M059J (cell line): ENCODE measurements at places on chromosomes 12 and 14.

DNA sequence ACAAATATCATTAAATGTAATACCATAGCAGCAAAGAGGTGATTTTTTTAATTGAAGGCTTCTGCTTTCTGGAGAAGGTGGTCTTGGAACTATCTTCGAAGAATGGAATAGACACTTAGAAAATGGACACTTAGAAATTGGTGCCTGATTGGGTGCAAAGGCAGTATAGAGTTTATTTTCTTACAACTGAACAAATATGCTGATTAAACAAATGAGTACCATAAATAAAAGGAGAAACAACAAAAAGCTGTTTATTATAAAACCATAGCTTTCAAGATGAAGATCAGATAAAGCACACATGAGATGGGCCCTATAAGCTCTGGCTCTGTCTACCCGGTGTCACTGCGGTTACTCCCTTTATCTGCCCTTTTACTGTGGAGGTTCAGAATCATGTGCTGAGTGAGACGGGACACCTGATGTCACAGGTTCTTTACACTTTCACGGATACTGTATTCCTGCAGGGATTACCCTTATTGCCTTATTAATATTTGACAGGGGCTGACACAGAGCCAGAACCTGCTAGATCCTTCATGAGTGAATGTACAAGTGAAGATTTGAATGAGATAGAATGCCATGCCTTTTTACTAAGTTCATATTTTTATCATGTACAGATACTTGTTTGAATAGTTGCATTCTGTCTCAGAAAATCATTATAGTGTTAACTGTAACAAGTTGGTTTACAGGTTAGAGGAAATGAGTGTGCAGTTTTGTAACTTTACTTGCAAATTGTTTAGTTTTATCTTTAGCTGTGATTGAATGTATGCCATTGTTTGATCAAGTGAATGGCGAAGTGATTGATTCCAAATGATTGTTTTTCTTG lies 477.5 kb upstream of the RGS6 start:
- no peak for DNase-seq

- no peak for DNase-seq
Observed at GRCh38 chr14:94521375-94522114, 12.3 kb upstream of the SERPINA12 start.

DNA sequence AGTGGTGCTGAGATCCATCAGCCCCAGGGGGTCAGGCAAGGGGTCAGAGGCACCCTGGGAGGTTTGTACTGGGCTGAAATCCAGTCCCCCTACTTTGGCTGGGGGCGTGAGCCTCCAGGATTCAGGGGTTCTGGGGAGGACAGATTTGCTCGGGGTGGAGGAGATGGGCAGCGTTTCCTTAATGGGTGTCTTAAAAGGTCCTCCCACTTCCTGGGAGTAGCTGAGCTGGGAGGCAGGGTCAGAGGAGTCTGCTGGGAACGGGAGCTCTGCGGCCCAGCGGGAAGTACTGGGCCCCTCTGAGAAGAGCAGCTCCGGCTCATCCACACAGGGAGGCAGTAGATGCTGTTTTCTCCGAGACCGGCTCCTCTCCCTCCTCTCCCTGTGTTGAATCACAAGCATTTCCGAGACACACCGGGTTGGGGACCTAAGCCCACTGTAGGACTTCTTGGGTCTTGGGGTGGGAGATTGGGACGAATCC lies 2.1 kb upstream of the TEX52 start:
- DNase-seq, result no peak

DNA sequence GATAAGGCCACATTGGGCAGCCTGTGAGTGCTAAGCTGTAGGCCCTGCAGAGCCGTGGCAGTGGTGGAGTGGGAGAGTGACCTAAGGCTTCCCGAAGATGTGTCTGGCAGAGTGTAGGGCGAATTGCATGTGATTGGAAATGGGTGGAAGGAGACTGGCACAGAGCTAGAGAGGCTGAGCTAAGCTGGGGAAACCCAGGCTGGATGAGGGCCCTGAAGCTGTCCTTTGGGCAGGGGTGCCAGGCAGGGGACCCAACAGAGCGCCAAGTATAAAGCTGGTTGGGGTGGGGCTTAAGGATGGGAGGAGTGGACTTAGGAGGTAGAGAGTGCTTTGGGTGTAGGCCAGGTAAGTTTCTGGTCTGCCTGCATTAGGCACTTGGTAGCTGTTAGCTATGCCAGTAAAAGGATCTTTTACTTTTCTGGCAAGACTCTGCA lies 47.9 kb downstream of the WDR20 start:
- DNase-seq, result no peak

DNA sequence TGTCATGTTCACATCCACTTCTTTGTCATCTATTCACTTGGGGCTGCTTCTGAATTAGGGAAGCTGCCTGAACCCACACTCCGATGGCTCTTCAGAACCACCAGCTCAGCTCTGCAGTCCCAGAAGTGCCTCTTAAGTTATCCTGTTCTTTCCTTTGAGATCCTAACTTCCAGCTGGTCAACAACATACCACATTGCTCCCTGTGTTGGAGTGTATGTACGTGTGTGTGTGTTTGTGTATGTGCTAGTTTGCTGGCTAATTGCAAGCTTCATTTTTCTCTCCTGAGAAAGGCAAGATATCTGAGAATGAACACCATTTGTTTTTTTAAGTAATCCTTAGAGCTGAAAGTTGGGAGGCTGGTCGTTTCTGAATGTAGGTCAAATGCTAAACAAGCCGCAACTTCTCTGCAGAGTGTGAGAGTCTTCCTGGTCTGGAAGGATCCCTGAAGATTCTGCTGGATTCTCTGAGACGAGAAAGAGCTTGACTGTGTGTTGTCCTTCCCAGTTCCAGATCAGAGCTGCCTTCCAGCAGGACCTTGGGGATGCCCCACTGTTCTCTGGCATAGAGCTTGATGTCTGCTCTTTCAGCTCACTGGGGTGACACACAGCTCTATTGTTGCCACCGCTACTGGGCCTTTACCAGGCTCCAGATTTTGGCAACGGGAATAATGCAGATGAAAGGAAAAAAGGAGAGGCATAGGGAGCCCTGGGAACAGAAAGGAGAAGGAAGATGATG lies 839 bp downstream of the GSG1 start:
- DNase-seq, result no peak

- no peak for DNase-seq
Observed at GRCh38 chr12:109693653-109694600, 19.7 kb upstream of the FAM222A start.

DNA sequence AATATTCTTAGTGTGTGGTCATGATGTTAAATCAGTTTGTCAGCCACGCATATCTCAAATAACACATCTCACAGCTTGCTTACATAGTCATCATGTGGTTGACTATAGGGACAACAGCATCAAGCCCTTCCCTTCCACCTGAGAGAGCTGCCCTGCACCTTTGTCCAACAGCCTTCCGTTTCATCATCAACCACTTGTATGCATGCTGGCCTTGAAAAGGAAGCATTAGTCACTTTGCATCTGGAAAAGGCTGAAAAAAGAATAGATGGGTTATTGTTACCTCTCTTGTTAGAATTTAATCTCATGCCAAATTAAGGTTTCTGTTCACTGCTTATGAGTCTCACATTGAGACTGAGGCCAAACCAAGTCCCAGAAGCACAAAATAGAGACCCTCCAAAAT lies 1586.5 kb upstream of the SEL1L start:
- no peak for DNase-seq

DNA sequence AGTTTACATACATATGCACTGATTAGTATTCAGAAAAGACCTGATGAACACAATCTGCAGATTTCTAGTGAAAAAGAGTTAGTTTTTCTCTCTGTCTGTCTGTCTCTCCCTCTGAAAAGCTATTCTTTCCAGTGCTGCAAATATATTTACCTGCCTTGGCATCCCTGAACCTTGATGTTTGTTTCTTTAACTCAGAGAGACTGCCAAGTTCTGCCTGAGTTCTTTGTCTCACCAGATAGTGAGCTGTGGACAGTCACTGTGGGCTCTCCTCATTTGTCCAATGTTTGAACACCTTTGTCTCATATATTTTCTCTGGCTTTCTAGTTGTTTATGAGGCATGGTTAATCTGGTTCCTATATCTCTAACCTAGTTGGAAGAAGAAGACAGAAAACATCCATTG lies 250.4 kb downstream of the SOX5 start:
- no peak for DNase-seq

- DNase-seq, result no peak
Observed at GRCh38 chr14:101535701-101536207, 25.5 kb upstream of the DIO3 start.

DNA sequence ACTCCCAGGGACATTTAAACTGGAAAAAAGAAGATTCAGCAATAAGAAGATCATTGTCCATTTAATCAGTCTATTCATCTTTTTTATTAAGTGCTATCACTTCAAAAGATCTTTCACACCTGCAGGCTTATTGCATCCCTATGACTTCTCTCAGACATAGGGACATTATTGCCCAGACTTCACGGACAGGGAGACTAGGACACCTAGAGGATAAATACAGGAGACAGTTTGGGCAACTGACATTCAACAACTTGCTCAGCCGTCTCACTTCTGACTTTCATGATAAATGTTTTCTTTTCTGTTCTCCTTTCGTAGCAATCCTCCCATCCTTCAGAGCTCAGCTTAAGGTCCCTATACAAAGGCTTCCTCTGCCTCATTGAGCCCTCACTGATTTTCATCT lies 84.3 kb downstream of the TMEM30B start:
- DNase-seq, result no peak

DNA sequence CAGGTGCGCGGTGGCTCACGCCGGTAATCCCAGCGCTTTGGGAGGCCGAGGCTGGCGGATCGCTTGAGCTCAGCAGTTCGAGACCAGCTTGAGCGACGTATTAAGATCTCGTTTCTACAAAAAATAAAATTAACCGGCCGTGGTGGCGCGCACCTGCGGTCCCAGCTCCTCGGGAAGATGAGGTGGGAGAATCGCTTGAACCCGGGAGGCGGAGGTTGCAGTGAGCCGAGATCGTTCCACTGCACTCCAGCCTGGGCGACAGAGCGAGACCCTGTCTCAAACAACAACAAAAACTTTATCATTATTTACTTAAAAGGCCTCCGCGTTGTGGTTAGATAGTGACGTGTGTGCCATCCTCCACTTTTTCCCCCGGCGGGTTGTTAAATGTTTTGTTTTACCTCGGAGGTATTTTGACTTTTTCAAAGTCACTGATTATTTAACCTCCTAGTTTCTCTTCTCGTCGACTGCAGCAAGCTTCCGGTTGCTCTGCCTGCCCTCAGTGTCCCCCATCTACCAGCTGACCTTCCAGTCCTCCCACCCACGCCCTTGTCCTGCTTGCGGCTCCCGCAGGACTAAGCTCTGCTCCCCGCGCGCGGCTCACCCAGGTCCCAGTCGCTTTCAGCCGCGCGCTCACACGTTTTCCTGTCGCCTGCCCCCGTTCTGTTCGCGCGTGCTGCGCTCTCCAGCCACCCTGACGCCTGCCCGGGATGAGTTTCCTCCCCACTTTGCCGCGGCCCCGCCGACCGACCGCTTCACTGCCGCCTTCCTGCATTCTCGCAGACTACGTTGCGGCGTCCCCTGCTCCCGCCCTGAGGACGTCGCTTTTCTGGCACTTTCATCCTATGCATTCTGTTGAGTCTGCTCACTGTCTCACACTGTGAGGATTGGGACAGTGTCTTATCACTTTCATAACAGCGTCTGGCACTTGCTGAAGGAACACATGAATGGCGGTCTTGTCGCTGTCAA lies 1.2 kb upstream of the SCAF11 start:
- DNase-seq, result peak; percentile 73

DNA sequence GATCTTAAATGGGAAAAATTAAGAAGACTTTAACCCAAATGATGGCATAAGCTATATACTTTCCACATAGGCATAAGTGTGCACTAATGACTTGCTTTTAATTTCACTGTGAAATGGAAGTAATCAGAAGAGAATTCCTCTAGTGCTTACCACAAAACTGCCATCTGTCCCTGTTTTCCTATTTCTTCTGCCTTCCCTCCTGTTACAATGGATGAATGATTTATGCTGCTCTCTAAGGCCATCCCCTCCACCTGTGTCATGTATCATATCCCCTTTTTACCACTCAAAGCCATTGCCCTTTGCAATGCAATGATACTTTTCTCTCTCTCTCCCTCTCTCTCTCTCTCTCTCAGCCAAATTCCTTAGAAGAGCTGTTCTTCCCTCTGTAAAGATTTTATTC lies 109.1 kb downstream of the C12orf50 start:
- no peak for DNase-seq

DNA sequence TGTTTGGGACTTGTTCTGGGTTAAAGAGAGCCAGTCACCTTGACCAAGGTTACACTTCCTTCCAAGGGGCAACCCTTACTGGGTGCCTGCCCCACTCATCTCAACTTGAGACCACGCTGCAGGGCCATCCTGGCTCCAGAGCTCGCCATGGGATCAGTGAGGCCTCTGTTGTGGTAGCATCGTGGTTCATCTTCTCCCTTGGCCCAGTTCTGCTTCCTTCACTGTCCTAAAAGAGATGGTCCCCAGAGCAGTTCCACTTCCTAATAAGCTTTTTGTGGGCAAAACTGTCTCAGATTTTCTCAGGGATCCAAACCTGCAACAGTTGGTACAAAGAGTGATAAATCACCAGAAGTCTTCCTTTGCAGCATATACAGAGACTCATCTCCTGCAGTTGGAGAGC lies 165.9 kb upstream of the TMEM260 start:
- no peak for DNase-seq

- DNase-seq, result no peak
Observed at GRCh38 chr12:94712815-94713515, 62.6 kb upstream of the TMCC3 start.

DNA sequence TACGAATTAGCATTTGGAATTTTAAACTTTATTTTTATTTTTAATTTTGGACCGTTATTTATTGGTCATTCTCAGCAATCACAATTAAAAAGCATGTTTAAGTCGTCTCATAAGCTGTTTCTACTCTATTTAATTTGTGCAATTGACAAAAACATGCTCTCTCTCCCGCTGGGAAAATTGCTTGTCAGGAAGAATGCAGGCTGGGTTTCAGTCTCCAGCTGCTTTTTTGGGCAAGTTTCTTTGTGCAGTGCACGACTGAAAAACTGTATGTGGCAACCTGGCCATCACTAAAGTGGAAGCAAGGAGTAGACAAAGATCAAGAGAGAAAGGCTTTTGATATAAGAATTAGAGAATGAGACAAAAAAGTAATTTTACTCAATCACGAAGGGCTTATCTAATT lies 941.5 kb upstream of the MDGA2 start:
- no peak for DNase-seq

- DNase-seq, result no peak
Observed at GRCh38 chr14:66483322-66483721, 2.8 kb upstream of the CCDC196 start.

GRCh38 chr12:47766502-47767215 lies 6.4 kb upstream of the SLC48A1 start:
- DNase-seq, result no peak

DNA sequence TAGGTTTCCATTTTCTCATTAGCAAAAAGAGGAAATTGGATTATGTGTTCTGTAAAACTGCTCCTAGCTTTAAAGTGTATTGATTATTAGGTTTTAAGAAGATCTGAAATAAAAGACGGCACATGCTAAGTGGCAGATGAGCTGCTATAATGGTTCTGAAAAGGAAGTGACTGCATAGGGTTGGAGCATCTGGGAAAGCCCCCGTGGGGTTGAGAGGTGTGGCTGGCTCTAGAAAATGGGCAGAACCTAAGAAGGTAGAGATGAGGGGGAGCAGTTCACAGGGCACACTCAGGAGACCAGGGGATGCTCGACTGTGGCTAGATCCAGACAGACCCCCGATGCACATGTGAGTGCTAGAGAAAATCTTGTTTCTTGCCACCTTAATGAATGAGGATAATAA lies 1.9 kb downstream of the IFNG-AS1 start:
- DNase-seq, result no peak

GRCh38 chr14:20002319-20002718 lies 356 bp downstream of the OR4Q2 start:
- DNase-seq, result no peak
